Brain microvascular endothelial cell (primary cell): ENCODE measurements at places on chromosomes 2 and 18.

- no peak for DNase-seq
Observed at GRCh38 chr2:73582364-73582763, 59.9 kb downstream of the NAT8 start.

DNA sequence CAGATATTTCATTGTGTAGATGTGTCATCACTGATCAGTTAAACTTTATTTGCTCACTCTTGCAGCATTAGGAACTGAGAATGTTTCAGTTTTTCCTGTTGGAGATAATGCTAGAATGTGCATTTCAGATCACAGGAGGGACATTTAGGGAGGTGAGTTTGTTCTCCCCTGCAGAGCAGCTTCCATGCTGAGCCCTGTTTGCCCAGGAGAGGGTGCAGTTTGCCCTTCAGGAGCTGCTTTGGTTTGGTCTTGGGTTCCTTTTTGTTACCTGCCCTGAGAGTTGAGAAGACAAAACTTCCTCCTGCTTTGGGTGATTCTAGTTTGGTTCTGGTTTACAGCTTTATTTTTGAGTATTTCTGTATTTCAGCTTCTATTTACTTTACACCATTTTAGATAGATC is 49.9 kb downstream of the DGKD start:
- no peak for DNase-seq

DNA sequence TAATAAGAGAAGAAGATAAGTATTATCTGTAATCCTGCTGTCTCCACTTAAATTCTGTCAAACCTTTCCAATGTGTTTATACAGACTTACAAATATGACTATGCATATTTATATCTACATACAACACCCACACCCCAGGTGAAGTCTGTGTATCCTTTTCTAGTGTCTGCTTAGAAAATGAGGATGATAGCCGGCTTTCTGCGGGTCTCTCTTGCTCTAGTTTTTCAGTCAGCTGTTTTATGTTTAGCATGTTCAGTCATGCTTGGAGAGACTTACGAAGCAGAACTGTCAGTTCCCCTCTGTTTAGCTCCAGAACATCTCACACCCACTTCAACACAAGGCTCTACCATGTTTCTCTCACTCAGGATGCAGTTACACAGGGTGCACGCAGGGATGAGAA is 137.3 kb upstream of the NFATC1 start:
- no peak for DNase-seq

DNA sequence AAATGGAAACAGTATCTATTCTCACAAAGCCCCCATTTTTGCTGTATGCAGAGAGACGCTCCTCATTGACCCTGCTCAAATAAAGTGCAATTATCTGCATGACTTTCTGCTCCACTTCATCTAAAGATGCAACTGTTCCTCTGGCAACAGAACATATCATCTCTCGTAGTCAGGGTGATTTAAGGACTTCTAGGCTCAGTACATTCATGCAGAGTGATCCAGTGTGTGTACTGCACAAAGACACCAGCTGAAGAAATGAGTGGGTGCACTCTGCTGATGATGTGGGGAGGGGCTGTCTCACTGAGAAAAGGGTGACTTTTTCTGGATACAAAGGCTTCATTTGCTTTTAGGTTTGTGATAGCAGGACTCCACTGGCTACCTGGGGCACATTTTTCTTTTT is 355.2 kb downstream of the GALNT13 start:
- no peak for DNase-seq

DNA sequence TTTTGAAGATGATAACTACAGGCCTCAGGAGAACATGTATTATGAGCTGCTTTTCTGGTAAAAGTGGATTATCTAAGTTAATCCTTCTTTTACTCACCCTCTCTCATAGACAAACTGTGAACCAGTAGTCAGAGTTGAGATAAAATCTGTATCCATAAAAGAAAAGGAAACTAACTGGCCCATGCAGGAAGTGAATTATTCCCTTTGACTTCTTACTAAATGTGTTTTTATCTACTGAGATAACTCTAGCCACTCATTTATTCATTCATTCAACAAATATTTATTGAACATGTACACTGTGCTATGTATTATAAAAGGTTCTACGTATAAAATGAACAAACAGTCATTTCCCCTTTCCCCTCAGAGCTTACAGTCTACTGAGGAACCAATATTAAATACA is 10.0 kb downstream of the WDR35 start:
- no peak for DNase-seq
